ENCODE measurements at places on chromosomes 5 and 9.

- DNase-seq = peak; percentile 26
Measured at GRCh38 chr5:145056800-145057199, 778.3 kb downstream of the PRELID2 start.

- no peak for DNase-seq
Measured at GRCh38 chr9:3040761-3041160, 196.9 kb upstream of the PUM3 start.

DNA sequence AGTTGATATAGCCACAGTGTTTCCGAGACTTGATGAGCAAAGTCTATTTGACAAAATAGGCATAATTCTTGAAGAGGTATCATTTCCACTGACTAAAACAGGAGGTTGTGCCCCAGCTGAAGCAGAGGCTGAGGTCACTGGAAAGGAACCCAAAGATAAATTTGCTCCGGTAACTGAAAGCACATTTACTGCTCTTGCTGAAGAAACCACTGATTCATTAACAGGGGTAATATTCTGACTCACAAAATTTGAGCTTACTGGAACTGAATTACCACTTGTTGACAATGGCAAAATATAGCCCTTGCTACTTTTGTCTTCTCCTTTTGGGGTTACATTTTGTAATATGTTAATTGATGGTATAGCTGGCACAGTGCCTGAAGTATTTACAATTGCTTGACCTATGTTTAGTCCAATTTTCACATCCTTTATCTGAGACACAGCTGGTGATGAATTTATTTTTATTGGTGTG, 30.2 kb downstream of the MLANA start:
- no peak for DNase-seq

- no peak for DNase-seq
Measured at GRCh38 chr5:16431490-16431889, 34.1 kb downstream of the ZNF622 start.

- DNase-seq = no peak
Measured at GRCh38 chr5:155069961-155070360, 56.4 kb downstream of the KIF4B start.

DNA sequence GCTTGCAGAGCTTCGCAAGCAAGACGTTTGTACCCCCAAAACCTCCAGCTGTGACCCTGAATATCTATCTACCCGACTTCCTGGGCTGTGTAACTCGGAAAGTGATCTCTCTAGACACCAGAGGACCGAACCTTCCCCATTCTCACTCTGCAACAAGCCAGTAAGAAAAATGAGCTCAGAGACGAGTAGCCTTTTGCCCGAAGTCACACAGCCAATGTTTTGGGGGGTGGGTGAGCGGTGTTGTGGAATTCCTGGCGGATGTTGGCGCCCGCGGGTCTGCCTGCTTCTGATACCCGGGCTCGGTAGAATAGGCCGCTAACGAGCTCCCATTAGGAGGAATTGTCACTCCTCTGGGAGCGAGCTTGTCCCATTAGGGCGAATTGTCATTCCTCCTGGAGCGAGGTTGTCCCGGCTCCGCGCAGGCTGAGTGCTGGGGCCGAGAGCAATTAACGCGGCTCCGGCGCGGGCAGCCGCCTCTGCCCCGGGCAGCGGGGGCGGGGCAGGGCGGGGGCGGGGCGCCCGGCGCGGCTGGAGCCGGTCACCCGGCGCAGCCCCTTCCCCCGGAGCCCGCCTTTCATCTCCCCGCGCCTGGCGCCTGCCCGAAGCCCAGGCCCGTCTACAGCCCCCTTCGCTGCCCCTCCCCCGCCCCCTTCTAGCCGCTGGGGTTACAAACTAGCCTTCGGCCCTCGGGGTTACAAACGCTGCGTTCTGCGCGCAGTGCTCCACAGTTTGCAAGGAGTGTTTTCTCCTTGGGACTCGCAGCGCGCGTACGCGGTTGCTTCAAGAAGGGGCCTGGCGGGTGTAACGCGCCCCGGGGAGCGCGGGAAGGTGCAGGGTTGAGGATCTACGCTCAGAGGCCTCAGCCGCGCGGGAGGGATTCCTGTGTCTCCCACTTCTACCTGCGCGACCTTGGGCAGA, 3.5 kb upstream of the MSX2 start:
- DNase-seq = no peak

- no peak for DNase-seq
Measured at GRCh38 chr5:88708021-88708420, 175.0 kb downstream of the MEF2C start.

DNA sequence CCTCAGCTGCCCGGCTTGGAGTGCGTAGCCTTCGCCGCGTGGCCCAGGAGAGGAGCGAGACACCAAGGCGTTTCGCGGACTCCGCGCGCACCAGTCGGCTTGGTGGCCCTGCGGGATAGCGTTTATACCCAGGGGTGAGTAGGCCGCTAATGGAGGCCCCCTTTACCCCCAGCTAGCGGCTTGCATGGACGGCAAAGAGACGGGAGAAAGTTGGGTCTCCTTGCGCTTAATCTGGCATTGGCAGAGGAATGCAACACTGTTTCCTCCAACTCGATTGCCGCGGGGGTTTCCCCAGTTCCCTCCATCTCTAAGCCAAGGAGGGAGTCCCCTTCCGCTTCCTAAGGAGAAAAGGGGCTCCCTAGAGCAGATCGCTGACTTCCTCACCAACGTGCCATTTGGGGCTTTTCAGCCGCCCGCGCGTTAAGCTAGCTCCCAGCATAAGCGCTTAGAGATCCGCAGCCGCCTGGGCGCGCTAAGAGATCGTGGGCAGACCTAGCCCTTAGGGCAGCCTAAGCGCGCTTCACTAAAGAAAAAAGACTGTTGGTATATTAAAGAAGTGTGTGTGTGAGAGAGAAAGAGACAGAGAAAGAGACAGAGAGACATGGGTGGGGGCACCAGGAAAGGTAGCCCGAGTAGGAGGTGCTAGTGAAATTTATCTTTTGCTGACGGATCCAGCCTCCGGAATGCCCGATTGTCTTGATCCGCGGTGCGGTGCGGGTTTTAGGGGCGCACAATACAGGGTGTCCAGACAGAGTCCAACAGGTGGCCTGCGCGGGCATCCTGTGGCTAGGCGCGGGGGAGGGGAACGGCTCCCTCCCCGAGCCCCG, 597.9 kb upstream of the SGCD start:
- DNase-seq = peak; percentile 50

DNA sequence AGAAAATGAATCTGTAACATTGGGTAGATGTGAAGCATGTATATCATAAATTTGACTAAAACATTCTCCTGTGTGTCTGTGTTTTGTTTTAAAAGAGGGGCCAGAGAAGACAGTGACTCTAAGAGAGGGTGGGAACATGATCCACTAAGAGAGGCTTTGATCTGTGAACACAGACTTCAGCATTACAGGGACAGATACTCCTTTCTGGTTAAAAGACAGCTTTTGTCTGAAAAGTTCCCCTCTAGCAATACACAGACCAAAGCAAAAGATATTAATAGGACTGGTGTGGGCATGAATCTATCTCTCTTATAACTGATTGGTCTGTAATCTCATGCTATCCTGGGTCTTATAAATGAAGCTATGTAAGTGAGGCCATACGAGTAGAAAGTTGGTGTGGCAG, 150.9 kb downstream of the NUDT12 start:
- DNase-seq = no peak

- DNase-seq = no peak
Measured at GRCh38 chr9:92754091-92754745, 10.4 kb downstream of the BICD2 start.

DNA sequence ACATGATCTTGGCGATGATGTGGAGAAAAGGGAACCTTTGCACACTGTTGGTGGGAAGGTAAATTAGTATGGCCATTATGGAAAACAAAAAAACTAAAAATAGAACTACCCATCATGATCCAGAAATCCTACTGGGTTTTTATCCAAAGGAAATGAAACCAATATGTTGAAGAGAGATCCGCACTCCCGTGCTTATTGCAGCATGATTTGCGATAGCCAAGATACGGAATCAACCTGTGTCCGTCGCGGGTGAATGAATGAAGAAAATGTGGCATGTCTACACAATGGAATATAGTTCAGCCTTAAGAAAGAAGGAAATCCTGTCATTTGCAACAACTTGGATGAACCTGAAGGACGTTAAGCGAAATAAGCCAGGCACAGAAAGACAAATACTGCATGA, 84.5 kb downstream of the TTLL11 start:
- no peak for DNase-seq

DNA sequence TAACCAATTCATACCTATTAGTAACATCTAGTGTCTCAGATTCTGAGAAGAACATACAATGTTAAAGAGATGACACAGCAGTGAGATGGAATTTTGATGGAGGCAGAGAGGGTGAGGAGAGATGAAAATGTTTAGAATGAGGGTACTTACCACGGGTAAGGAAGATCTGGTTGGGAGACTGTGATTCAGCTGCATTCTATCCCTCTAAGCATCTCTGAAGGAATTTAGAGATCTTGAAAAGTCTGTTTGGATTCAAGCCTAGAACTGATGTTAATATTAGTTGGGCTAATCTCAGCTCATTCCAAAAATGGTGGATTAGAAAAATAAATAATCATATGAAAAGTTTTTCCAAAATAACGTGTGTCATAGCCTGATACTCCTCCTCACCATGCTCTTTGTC, 191.5 kb upstream of the CLINT1 start:
- DNase-seq = peak; percentile 76

- DNase-seq = no peak
Measured at GRCh38 chr5:1660511-1660910, 136.8 kb upstream of the LPCAT1 start.

DNA sequence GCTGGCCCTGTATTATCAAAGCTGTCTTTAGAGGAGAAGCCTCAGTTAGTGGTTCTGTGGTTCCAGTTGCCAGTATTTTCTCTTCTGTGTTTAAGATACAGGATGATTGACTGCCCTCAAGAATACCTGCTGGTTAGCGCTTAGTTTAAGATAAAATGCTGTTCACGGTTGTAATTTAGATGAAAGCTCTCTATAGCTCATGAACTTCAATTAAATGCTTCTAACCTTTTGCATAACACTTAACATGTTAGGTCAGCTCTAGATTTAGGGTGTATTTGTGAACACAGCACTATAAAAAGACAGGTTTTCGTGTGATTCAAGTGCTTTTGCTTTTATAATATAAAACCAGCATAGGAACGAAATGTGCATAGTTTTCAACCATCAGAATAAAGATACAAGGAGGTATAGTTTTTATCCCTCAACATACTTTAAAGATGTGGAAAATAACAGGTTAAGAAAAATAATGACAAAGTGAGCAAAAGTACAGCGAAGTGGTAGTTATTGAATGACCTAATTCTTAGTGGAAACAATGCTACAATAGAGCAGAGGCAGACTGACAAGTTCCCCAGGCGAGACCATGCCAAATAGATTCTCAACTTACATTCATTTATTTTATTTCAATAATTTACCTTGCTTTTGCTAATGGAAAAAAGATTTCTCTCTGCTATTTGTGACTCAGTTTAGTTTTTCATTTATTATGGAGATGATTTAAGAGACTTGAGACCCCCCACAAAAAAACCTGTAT, 602.6 kb upstream of the DMAC1 start:
- DNase-seq = no peak

- no peak for DNase-seq
Measured at GRCh38 chr5:52632281-52632680, 155.4 kb upstream of the ITGA1 start.

DNA sequence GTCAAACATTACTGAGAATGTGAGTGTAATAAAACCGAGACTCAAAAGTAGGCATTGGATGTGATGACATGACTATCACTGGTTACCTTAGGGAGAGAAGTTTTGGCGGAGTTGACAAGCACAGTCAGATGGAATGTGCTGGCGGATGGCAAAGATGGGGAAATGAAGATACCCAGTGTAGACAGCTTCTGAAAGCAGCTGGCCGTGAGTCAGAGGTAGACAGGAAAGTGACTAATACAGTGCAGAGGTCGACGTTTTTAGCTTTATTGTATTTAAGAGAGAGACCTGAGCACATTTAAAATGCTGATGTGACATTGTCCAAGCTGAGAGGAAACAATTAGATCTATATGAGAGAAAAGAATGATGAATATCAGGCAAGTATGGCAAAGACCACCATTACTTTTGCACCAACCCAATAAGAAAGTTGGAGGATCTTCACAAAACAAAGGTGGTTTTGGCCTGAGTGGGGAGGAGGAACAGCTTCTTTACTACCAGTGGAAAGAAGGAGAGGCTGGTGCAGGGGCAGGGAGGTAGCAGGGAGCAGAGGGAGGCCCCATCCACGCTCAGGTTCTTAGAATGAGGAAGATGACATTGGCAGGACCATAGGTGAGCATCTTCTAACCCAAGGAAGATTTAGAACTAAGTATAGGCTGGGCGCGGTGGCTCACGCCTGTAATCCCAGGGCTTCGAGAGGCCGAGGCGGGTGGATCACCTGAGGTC, 36.7 kb upstream of the KCNIP1 start:
- peak; percentile 74 for DNase-seq

- no peak for DNase-seq
Measured at GRCh38 chr9:4922101-4922500, 63.0 kb upstream of the JAK2 start.

- DNase-seq = no peak
Measured at GRCh38 chr9:106693558-106693957, 169.4 kb upstream of the ZNF462 start.

DNA sequence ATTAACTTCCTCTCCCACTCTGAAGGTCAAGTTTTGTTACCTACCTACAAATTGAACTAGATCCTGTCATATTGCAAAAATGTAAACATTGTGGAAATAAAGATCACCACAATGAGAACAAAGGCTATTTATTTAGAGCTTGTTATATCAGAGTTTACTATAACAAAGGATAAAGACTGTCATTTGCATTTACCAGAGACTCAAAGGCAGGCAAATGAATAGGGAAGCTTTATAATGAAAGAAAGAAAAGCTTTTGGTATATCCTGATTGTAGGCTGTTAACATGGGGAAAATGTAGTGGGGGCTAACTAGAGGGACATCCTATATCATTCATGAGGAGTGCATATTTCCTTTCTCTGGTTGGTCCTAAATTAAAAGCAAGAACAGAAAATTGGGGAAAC, 403.5 kb upstream of the TYRP1 start:
- no peak for DNase-seq

DNA sequence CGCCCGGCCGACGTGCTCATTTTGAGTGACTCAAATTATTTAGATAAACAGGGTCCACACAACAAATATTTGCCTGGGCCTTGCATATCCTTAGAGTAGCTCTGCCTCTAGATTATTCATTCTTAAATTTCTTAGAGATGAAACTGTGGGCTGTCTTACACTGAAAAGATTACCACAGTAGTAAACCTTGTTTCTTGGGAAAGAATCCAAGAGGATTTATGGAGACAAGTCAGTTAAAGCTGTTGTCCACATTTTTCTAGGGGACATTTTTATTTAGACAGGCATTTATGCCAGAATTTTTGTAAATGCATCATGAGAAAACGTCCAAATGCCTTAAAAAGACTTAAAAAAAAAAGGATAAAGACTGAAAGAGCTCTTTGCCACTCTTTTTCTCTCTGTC, 32.6 kb upstream of the RANBP3L start:
- no peak for DNase-seq

- DNase-seq = peak; percentile 95
Measured at GRCh38 chr9:83959061-83959460, 21.0 kb downstream of the HNRNPK start.
